IPS DF 19.7 (cell line): ENCODE measurements at places on chromosomes 7 and 10.

GRCh38 chr7:31553661-31554081 lies 39.8 kb downstream of the ITPRID1 start:
- DNase-seq = no peak

DNA sequence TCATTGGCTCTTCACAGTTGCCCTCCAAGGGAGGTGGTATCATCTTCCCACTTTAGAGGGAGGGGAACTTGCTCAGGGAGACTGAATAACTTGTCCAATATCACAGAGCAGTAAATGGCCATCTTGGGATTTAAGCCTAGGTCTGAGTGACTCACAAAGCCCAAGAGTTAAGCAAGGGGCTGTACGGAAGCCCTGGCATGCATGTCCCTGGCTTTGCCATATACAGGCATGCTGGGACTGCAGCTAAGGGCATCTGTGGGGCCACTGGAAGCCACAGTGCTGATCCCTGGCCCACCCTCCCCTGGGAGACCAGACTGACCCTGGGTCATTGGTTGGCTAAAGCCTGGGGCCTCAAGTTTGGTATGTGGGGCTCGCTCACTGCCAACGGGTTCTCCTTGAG lies 3.1 kb downstream of the VSIR start:
- DNase-seq = no peak

GRCh38 chr7:35777121-35777520 lies 23.7 kb upstream of the SEPTIN7 start:
- DNase-seq = no peak

- DNase-seq = no peak
These were observed 665.0 kb upstream of the FOXK1 start for GRCh38 chr7:4017081-4017480.

- no peak for DNase-seq
These were observed 22.2 kb upstream of the SRGN start for GRCh38 chr10:69065406-69066361.

- no peak for DNase-seq
These were observed 35.3 kb downstream of the CDC14C start for GRCh38 chr7:48959676-48960075.

DNA sequence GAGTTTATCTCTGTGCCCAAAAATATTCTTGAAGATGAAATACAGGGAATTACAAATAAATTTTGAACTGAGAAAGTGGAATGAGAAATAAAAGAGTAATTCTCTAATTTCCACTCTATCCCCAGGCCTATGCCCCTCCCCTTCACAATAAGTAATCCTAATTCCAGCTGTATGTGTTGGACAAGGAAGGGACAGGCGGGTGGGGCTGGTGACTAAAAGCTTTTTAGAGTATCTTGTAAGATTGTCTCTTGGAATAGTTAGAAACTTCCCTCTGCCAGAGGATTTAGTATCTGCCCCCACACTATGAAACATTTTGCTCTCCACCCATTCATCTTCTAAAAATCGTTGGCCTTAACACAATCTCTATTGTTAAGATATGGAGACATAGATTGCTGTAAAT lies 199.2 kb downstream of the MBL2 start:
- DNase-seq = no peak

- no peak for DNase-seq
These were observed 21.8 kb downstream of the ITPRIP start for GRCh38 chr10:104316321-104317099.

DNA sequence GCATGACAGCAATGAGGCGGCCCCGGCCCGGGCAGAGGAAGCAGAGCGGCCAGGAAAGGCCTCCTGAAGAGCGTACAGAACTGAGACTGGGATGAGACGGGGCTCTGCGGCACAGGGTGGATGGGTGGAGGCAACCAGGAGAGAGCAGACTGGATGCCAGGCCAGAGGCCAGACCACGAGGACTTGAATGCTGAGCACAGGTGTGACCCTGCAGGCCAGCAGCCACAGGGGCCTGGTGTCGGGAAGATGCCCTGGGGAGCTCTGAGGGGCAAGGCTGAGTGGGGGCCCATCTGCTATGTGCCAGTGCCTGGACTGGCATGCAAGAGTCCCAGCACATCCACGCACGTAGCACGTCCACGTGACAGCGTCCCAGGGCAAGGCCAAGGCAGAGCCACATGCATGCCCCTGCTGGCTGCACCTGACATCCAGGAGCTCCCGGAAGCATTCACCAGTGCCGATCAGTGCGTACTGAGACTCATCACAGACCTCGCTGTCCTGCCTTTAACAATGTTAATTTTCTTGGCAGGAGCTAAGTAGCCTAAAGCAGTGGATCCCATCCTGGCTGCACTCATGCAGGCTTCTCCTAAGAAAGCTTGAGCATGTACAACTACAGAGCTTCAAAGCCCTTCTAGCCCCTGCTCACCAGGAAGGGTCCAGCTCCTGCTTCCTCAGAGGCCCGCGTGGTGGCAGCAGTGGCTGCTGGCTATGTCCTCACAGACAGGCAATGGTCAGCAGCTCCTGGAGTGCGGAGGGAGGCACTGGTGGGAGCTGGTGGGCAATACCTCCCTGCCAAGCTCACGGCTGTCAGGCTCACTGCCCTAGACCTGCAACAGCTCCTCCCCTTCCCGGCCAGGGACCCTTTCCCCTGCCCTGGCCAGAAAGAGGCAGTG lies 18.0 kb downstream of the GRID1 start:
- no peak for DNase-seq

DNA sequence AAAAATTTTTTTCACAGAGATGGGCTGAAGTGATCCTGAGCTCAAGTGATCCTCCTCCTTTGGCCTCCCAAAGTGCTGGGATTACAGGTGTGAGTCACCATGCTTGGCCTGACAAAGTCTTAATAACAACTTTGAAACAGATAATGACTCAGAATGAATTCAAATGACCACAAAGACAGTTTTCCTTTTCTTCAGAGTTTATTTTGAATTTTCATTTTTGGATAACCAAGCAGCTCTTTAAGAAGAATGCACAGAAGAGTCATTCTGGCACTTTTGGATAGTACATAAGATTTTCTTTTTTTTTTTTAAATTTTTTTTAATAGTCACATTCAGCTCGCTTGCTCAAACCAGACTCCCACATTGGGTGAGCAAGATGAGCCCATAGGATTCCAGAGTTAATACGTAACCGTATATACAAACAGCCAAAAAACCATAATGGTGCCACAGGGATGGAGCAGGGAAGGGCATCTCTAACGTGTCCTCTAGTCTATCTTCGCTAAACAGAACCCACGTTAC lies 43.0 kb upstream of the NMT2 start:
- DNase-seq = no peak

GRCh38 chr7:133484086-133484485 lies 231.2 kb downstream of the EXOC4 start:
- DNase-seq = no peak

DNA sequence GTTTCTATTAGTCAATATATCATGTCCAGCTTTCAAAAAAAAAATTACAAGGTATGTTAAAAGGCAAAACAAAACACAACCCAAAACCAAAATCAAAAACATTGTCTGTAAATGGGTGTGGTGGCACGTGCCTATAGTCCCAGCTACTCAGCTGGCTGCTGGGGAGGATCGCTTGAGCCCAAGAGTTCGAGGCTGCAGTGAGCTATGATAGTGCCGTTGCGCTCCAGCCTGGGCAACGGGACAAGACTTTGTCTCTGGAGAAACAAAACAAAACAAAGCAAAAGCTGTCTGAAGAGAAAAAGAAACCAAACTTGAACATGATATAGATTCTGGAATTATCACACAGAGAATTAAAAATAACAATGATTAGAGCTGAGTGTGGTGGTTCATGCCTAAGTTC lies 10.3 kb upstream of the CPA5 start:
- no peak for DNase-seq

GRCh38 chr10:133259602-133259989 lies 17.1 kb downstream of the ADAM8 start:
- DNase-seq = no peak

GRCh38 chr10:22219308-22219707 lies 1.5 kb upstream of the EBLN1 start:
- DNase-seq = no peak

DNA sequence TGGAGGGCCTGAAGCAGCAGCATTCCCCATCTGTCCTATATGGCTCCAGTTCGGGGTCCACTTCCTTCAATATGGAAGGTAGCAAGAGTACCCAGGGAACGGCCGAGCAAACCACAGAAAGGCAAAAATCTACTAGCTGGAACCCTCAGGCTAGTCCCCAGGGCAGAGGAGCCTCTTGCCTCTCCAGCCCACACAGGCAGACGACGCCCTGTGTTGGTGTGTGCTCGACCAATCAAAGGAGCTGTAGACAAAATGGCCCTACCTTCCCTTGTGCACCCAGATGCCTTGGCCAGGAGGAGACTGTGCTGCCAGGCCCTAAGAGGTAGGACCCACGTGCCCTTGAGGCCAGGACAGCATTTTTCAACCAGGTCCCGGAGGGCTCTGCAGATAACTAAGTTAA lies 91.5 kb downstream of the FAM53B start:
- no peak for DNase-seq

DNA sequence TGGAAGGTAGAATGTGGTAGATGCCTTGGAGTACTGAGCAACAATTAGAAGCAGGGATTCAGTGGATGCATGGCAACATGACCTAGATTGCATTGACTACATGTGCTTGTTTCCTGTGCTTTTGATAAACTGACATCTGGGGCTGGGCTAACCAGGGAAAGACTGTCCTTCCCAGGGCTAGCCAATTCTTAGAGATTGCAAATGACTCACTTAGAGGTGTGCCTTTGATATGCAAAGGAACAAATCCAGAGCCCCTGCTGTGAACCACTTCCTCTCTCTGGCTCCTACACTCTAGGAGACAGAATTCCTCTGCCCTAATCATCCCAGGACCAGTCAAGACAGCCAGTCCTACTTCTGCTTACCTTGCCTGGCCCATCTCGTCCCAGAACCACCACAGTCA lies 651.5 kb downstream of the LRMDA start:
- peak; percentile 100 for DNase-seq

DNA sequence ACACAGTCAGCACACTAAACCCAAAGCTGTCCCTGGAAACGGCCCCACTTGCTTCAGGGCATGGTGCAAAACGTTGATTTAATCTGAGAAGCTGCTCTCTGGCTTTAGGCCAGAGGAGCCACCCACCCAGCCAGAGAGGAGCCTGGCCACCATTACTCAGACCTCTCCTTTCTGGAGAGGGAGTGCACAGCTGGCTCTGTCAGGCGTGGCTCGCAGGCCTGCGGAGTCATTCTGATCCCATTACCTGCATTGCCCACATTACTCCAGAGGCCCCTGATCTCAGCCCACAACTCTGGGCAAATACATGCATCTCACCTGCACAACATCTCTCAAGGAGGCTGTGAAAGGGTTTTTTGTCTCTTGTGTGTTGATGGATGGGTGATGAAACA lies 370.0 kb upstream of the IGFBP3 start:
- no peak for DNase-seq

DNA sequence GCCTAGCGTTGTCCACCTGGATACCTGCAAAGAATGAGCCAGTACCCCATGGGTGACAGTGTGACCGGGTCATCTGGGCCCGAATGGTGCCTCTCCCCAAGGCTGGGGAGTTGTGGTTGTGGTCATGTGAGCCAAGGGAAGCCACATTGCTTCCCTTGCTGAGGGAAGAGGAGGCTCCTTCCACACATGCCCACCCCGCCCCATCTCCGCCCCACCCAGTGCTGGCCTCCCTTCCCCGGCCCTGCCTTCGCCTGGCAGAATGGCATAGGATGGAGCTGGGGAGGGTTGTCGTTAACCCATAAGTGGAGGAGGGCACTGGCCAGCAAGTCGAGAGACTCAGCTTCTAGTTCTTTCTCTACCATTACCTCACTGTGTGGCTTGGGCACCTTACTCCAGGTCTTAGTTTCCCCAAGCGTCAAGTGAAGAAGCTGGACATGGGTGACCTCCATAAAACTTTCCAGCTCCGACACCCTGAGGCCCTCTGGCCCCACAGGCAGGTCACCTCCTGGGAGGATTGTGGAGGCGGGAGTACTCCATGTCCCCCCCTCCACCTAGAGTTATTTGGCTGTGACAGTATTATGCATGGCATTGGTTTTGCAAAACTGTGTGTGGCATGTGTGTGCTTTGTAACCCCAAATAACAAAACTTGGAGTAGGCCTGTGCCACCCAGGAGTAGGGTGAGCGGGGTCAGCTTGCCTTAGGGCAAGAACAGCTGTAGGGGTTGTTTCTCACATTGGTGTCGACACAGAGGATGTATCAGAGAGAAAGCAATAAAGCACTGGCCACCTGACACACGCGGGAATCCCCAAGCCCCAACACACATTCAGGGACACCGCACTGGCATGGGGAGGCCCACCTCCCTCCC lies 90.5 kb upstream of the MACROH2A2 start:
- DNase-seq = no peak

GRCh38 chr10:6400331-6400730 lies 179.7 kb downstream of the PRKCQ start:
- no peak for DNase-seq

- no peak for DNase-seq
These were observed 98.0 kb downstream of the KCND2 start for GRCh38 chr7:120370954-120371353.

- no peak for DNase-seq
These were observed 201.6 kb downstream of the MBL2 start for GRCh38 chr10:52571018-52571417.

- no peak for DNase-seq
These were observed 54.9 kb upstream of the NAMPT start for GRCh38 chr7:106339513-106340246.

- DNase-seq = no peak
These were observed 7.0 kb upstream of the DLX6 start for GRCh38 chr7:96998333-96998732.

- no peak for DNase-seq
These were observed 3.9 kb downstream of the LRIT1 start for GRCh38 chr10:84237199-84238051.
